Stimulated activated CD4-positive, alpha-beta T cell treated with anti-CD3 and anti-CD28 coated beads, Interleukin-1b, Interleukin-23, amount 100 ng/mL, for 4 hours (primary cell): ENCODE measurements at places on chromosomes 12 and 14.

GRCh38 chr12:15270591-15270990 is 49.4 kb upstream of the RERG start:
- no peak for DNase-seq

- peak; percentile 45 for DNase-seq
These were observed 24.8 kb downstream of the CLECL1 start for GRCh38 chr12:9707864-9708808.

DNA sequence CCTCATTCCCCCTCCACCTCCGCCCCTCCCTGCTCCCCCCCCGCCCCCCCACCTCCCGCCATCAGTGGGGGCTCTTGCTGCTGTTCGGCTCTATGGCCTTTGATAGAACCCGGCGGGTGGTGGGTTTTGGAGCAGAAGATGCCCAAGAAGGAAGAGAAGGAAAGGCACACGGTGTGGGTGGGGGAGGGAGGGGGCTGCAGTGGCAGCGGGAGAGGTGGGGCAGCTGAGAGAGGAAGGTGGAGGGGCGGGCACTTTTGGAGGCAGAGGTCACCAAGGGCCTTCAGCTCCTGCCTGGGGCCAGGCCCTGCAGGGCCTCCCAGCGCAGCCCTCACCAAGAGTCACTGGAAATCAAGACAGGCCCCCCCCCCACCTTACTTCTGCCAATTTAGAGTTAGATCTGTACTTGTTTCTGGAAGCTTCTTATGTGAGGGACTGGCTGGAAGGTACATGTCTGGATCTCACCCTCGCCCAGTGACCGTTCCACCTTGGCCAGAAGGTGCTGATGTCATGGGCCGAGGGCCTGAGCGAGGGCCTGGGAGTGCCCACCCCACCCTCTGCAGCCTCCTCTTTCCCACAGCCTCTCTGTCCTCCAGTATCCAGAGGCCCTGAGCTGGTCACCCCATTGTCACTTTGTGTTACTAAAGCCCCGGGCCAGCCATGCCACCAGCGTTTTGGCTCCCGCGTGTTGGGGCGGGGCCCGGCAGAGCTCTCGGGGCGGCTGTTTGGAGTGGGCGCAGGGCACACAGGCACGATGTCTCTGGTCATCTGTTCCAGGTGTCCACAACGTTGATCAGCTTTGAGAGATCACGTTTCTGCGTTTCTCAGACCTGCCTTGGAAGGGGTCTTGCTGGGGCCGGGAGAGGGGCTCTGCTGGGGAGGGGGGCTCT is 153.9 kb downstream of the KIF26A start:
- DNase-seq, result no peak

DNA sequence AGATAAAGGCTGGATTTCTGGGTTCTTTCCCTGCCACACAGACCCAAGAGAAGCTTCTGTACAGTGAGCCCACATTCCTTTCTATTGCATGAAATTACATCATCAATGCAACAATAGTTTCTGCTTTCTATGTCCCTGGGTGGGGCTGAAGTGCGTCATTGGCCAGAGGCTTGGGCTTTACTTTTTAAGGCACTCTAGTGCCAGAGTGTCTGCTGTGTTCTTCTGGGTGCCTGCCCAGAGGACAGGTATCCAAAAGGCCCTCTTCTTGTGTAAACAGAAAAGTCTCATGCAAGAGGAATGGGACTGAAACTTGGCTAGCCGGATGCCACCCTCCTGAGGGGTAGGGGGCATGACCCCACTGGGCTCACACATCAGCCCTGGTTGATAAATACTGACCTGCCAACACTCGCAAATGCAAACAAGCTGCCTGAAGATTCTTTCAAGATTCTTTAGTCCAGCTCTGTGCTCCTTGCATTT is 5.9 kb downstream of the KRT86 start:
- DNase-seq, result no peak

DNA sequence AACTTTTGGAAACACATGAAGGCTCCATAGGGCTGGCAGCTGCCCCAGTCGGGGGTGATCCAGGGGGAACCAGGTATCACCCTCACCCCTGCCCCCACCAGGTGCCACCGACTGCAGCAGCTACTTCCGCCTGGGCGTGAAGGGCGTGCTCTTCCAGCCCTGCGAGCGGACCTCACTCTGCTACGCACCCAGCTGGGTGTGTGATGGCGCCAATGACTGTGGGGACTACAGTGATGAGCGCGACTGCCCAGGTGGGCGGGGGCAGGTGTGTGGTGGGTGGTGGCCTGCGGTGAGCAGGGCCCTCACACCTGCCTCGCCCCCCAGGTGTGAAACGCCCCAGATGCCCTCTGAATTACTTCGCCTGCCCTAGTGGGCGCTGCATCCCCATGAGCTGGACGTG is 22.3 kb upstream of the NXPH4 start:
- DNase-seq, result no peak

GRCh38 chr14:79587875-79588274 is 623.4 kb downstream of the DIO2 start:
- no peak for DNase-seq

DNA sequence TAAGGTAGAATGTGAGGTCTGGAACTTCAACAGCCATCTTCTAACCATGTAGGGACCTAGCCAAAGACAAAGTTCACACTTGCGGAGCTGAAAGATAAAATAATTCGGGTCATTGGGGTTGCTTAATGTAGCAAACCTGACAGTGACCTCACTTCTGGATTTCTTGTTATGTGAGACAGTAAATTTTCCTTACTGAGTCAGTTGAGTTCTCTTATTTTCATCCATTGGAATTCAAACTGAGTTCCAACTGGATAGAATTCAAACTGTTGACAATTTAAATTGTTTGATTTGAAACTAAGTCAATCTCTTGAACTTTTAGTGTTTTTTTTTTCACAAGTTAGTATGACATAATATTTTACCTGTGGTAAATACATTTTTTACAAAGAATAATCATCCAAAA is 406.5 kb downstream of the ADAMTS20 start:
- no peak for DNase-seq

- no peak for DNase-seq
These were observed 25.8 kb upstream of the TMCC3 start for GRCh38 chr12:94676031-94676641.

DNA sequence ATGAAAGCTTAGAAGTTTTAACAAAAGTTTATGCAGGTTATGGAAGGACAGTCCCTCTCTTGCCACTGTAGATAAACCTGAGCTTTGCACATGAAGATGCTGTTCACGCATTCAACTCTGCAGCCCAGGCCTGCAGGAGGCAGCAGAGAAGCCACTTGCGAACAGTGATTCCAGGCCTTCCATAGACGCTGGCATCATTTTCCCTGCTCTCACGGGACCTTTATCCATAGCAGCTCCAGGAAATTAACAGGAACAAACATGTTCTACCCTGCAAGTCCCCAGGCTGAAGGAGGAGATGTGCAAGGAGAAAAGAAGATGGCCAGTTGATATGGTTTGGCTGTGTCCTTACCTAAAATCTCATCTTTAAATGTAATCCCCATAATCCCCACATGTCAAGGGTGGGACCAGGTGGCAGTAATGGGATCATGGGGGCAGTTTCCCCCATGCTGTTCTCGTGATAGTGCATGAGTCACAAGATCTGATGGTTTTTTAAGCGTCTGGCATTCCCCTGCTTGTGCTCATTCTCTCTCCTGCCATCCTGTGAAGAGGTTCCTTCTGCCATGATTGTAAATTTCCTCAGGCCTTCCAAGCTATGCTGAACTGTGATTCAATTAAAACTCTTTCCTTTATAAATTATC is 2.0 kb downstream of the ERP27 start:
- no peak for DNase-seq

- DNase-seq, result no peak
These were observed 148.9 kb upstream of the MAX start for GRCh38 chr14:65251213-65251612.

- no peak for DNase-seq
These were observed 8.6 kb downstream of the NR4A1 start for GRCh38 chr12:52059582-52060497.

- no peak for DNase-seq
These were observed 50.9 kb downstream of the CHST11 start for GRCh38 chr12:104507672-104508071.

GRCh38 chr12:3607039-3607720 is 116.2 kb downstream of the PRMT8 start:
- no peak for DNase-seq

GRCh38 chr12:107512391-107512790 is 173.2 kb upstream of the PWP1 start:
- DNase-seq, result no peak

DNA sequence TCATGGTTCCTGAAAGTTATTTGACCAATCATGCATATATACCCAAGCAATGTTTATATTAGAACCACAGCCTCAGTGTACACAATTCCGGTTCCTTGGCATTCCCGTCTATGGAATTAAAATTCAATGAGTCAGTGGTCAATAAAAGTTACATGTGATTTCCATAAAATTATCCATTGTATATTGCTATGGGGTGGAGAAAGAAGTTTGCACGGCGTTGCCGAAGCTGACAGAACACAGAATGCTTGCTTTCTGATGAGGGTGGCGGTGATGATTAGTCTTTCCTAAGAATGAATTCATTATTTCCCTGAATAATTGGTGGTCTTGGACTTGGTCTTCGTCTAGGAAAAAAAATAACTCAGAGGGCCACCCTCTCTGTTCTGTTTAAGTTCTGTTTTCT is 214.1 kb downstream of the ANO2 start:
- DNase-seq, result no peak

DNA sequence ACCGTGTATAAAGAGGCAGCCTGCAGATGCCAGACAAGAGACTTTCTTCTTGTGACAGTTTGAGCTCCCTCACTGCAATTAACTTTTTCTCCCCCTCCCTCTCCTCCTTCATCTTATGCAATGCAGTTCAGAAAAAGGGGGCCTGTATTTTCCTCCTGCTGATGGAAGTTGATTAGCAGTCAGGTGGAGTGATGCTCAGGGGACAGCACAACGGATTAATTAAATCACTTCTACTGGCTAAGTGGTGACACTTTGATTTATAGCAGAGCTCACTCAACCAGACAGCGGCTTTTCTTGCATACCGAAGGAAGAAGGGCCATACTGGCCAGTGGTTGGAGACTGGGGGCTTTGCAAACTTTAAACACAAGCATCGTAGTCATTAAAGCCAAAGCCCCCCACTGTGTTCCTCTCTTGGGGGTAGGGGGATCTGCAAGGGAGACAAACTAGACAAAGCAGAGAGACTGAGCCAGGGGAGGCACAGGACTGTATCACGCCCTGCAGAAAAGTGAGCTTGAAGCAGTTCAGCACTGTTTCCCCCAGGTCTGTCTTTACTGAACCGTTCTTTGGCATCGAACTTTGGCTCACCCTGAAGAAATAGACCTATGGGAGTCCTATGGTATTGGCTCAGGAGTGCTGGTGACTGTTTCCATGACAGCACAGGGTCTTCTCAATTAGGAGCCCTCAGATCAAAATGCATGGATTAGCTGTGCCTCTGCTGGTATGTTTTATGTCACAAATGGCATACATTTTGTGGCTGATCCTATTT is 47.7 kb downstream of the SPRING1 start:
- no peak for DNase-seq

DNA sequence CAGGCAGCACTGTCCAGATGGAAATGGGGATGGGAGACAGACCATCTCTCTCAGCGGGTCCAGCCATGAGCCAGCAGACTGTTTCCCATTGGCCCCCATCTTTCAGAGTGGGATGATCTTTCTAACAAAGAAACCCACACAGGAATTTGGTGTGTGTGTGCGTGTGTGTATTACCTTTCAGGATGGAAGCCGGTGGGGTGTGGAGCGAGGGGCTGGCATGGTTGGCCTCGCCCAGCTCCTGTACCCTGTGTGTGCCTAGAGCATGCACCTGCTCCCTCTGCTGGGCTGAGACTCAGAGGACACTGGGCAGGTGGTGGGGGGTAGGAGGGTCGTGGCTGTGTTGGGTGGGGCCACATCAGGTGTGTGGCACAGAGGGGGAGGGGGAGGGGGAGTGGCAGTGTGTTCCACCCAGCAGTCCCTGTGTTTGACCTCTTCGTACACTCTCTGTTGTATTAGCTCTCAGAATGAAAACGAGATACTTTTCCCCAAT is 33.0 kb upstream of the TSPAN9 start:
- no peak for DNase-seq

DNA sequence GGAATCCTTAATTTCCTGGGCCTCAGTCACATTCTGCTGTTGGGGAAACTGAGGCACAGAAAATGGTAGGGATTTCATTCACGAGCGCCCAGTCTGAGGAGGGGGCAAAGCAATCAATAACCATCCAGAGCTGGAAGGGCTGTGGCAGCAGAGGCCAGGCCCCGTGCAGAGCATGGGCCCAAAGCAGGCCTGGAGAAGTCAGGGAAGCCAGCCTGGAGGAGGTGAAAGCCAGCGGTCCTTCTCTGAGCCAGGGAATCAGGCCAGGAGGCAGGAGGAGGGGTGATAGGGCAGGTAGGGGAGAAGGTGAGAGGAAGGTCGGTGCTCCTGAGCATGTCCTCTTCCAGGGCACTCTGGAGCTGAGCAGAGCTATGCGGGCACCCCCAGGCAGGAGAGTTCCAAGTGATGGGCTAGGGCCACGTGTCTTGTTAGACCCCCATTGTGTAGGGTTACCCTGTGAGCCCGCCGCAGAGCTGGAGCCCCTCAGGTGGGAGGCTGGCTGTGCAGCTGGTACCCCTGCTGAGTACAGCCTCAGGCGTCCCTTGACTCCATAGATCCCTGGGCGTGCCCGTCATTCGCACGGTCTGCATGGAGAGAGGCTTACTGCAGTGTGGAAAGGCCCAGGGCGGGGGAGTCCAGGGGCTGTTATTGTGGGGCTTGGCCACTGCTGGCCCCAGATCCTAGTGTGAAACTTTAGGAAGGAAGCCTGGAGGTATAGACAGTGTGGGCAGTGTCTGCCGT is 4.8 kb downstream of the TNFAIP2 start:
- DNase-seq, result no peak

DNA sequence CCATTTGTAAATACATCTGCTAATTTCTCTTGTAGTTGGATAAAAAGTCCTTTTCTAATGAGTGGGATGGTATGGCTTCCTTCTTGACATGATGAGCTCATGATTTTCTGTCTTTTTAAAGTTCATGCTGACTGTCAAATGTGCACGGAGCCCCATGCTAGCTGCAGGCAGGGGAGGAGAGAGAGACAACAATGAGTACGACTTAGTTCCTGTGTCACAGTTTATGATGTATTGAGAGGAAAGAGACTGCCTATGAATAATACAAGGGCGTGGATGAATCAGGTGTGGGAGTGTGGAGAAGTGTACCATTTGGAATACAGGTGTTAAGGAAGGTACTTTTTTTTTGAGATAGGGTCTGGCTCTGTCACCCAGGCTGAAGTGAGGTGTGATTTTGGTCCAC is 10.7 kb upstream of the TBC1D30 start:
- no peak for DNase-seq

DNA sequence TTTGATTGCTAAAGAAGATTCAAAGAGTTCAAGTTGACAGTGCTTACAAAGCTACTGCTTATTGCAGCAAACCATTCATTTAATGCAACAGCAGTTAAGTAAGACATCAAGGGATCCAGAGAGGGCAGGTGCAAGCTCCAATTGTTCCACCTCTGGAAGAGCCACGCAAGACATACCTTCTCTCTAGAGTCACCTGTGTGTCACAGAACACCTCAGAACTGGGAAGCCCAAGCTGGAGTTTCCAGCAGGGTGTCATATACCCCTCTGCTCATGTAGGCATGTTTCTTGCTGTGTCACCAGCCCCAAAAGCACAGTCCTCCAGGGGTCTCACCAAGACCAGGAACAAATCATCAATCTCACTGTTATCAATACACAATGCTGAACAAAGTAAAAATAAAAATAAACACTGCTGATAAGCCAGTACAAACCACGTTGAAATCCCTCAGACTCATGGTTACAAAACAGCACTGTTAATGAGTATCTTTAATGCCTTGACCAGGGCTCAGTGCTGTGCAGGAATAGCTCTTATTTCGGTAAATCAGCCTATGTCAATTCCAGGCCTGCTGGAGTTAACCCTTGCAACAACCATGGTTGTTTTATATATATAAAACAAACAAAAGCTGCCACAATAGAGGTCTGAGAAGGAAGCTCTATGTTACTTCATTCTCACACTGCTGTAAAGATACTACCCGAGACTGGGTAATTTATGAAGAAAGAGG is 37.4 kb upstream of the BATF start:
- no peak for DNase-seq
